ENCODE measurements at places on chromosomes 3 and 15.
A peak's percentile ranks its signal among the peaks of the same experiment; 100 is the strongest.

GRCh38 chr3:152828075-152828840, 6.7 kb upstream of the P2RY1 start:
- DNase-seq = no peak

GRCh38 chr3:27675287-27675686, 46.8 kb downstream of the EOMES start:
- no peak for DNase-seq

- no peak for DNase-seq
These were observed 62.7 kb downstream of the EOMES start for GRCh38 chr3:27659279-27660021.

- DNase-seq = no peak
These were observed 43.6 kb upstream of the ATP2B2 start for GRCh38 chr3:10548992-10549391.

GRCh38 chr3:135970506-135971116, 5.1 kb downstream of the PPP2R3A start:
- no peak for DNase-seq

DNA sequence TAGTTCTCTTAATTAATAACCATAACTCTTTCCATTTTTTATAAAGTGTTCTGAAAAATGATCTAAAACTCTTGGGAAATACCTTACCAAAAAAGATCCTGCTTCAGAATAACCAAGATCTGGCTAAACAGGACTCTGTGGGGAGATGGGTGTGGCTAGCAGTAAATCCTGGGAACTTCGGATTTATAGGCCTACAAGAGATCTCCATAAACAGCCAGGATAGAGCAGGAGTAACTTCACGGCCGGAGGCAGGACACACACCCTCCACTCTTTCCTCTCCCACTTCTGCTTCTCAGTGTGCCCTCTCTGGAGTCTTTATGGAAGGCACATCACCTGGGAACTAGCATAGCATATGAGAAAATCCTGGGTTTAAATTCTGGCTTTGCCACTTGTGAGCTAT, 309.4 kb upstream of the SOX2 start:
- no peak for DNase-seq

- no peak for DNase-seq
These were observed 16.1 kb upstream of the AGBL1 start for GRCh38 chr15:86063356-86064095.

DNA sequence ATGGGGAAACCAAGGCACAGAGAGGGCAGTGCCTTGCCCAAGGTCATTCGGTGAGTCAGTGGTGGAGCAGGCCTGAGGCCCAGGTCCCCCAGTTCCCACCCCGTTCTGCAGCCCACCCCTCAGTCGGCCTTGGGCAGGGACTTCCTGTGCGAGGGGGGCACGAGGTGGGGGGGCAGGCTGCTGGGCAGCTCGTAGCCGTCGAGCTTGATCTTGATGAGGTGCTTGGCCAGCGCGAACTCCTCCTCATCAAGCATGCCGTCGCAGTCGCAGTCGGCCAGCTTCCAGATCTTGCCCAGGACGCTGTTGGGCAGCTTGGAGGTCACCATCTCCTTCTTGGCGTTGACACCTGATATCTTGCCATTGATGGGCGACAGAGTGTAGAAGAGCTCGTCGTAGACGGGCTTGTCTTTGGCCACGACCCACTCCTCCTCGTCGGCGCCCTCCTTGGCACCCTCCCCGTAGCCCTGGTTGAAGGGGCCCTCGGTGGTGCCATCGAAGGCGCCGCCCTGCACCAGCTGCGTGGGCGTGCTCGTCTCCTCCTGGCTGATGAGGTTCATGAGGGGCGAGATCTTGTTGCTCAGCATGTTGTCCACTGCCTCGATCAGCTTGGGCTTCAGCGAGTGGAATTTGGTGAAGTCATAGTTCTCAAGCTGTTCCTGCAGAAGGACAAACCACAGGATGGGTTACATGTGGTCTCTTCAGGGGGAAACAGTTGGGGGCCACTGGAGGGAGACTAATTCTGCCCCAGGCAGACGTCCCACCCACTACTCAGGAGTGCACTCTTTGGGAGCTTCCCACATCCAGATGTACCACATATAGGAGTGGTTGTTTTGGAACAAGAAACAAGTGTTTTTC, 6.9 kb upstream of the SPTBN5 start:
- no peak for DNase-seq

GRCh38 chr3:155231792-155232191, 61.7 kb downstream of the STRIT1 start:
- DNase-seq = no peak

- DNase-seq = no peak
These were observed 8.8 kb upstream of the FBXO40 start for GRCh38 chr3:121584418-121584817.

- no peak for DNase-seq
These were observed 292.0 kb upstream of the C2CD4B start for GRCh38 chr15:62457100-62457499.

- no peak for DNase-seq
These were observed 49.1 kb downstream of the NEK11 start for GRCh38 chr3:131075632-131076328.

- DNase-seq = no peak
These were observed 64.4 kb downstream of the PHC3 start for GRCh38 chr3:170117134-170117533.

DNA sequence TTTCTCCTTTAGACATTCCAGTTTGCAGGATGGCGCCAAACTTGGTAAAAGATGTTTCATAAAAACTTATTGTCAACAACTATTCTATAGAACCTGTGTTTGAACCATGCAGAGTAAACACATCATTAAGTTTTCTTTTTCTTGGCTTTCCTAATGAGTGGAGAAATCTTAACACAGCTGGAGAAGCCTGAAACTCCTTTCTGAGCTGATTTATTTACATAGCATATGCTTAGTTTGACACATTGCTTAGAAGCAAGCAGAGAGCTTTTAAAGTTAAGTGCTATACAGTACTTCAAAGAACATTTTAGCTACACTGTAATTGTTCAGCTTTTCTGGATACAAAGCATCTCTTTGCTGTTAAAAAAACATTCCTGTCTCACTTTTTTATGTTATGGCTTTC, 61.0 kb upstream of the PAQR5 start:
- DNase-seq = no peak

- DNase-seq = no peak
These were observed 452.8 kb downstream of the FOXP1 start for GRCh38 chr3:71130471-71131374.

- no peak for DNase-seq
These were observed 24.4 kb downstream of the NAA50 start for GRCh38 chr3:113721636-113722035.

DNA sequence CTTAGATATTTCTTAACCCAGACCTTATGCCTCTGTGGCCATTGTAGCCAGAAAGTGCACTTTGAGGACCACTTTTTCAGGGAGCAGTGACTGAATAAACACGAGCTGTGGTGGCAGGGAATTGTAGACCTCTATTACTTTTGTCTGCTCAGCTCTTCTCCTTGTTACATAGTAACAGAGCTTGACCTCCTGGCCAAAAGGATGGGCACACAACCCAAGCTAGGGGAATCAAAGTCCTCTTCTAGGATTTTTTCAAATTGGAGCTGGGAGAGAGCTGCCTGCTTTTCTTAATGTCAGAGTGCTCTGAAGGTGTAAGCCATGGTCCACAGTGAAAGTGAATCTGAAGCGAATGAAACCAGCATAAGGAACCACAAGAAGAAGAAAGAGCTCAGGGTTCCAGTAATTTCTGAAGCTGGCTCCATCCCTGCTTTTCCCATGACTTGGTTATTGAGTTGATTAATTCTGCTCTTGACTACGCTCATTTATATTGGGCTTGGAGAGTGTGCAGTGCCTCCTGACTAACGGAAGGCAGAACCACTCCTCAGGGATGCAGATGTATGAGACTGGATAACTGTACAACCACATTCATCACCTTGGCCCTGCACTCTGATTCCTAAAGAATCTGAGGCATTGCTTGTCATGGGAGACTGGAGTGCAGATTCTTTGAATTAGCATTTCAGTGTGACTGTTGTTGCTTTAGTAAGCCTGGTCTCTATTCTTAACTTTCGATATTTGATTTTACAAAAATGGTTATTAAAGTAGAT, 60.9 kb downstream of the TLNRD1 start:
- DNase-seq = no peak

- DNase-seq = no peak
These were observed 545.0 kb upstream of the TBL1XR1 start for GRCh38 chr3:177742273-177742672.

DNA sequence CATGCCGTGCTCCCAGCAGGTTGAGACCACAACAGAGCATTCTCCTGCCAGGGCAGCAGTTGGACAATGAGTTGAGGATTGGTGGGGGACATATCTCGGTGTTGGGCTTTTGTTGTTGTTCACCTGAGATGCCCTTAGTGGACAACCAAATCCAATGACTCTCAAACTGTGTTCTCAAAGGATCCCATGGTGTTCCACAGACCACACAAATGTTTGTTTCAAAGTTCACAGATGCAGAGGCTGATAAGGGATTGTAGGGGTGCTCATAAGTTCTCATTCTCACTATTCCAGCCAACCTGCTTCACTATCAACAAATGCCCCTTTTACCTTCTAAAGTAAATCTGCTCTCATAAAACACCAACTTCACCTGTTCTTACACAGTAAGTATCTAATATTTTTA, 159.9 kb downstream of the OSBPL10 start:
- DNase-seq = no peak

GRCh38 chr3:70433091-70433490, 120.7 kb upstream of the MDFIC2 start:
- DNase-seq = no peak

- no peak for DNase-seq
These were observed 174.4 kb upstream of the LPP start for GRCh38 chr3:187979564-187979963.

DNA sequence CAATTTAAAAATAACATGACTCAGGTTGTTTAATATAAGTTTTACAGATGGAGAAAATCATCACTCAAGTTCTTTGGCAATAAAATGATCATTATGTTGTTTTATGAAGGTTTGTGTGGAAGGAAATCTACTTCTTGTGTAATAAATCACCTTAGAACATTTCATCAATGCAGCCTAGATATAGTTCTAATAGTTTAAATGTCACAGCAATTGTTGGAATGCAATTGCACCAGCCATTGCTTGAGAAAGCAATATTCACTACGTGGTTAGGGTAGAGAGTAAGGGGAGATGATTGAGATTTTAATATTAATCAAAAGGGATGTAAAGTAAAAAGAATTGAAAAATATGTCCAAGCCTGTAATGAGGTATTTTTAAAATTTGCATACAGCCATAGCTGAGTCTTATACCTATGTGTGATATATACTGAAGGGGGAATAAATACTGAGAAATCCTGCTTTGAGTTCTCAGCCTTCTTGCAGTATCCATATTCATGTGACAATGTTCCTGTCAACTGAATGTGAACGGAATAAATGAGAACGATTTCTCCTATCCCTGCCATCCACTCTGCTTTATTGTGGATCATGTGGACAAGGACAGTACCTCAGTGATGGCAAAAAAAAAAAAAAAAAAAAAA, 257.9 kb downstream of the OTOL1 start:
- DNase-seq = no peak

- no peak for DNase-seq
These were observed 440.6 kb downstream of the MCTP2 start for GRCh38 chr15:94671858-94672532.

DNA sequence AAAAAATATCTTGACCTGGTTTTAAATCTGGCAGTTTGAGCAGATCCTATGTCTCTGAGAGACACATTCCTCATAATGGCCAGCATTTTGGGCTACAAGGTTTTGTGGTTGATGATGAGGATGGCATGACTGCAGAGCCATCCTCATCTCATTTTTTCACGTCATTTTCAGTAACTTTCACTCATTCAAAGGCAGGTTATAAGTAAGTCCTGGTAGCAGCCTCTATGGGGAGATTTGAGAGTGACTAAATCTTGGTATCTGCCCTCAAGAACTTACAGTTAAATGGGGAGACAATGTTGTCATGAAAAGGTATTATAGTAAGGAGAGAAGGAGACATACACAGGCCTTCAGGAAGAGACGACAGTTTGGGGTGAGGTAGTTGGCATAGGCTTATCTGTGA, 14.5 kb downstream of the TIGIT start:
- DNase-seq = no peak

DNA sequence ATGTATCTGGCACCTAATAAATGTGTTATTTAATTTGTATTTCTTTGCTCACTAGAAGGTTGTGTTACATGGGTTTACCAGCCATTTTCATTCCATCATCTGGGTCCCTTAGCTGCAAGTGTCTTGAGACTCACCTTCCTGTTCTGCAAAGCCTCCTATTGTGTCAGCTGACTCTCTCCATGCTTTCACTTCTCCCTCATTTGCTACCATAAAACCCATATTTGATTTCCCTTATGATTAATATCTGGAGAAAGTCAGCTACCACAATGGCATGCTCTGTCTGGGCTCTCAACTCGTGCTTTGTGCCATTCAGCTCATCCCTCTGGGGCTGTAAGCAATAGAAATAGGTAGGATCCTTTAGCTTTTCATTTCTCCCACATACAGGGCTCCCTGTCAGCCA, 79.5 kb upstream of the EIF1B start:
- no peak for DNase-seq

DNA sequence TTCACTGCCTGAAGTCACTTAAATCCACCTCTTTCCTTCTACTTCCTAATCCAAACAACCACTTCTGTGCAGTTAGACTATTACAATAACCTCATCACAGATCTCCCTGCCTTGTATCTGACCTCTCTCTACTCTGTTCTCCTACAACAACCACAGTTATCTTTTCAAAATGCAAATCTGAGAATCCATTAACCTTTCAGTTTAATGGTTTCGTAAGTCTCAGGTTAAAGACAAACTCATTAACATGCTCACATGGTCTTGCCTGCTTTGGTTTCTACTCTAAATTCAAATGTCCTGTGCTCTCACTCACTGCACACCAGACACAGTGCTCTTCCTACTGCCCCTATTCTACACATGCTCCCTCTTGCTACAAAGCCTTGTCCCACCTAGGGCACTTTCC, 406.5 kb upstream of the THBS1 start:
- no peak for DNase-seq

DNA sequence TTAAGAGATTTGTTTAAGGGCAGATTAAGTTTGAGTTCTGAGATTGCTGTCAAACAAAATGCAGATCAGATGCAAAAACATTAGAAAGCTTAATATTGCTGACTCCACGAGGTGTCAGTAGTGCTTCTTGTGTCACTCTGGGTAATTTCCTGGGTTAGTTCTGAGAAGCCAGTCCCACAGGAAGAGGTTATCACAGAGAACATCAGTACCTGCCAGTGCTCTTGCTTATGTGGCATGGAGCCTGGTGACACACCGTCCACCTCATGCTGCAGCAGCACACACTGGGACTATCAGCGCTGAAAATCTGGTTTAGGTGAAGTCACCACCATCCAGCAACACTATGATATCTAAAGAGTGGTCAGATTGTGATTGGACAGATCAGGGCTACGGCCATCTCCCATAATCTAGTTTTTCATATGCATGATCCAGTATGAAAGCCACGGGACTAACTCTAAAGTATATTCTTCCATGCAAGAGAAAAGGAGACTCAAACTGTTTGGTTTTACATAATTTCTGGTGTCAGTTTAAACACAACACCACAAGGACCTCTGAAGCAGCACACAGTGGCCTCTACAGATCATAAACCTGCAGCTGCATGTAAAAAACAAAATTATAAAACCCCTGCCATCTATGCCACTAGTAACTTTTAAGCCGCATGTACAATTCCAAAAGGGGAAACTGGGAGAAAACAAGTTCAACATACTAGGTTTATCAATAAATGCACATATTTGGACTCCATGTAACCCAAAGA, 36.1 kb upstream of the MYO5C start:
- DNase-seq = peak; percentile 16

GRCh38 chr3:157110761-157111278, 49.1 kb downstream of the CCNL1 start:
- DNase-seq = no peak

All from stimulated activated CD4-positive, alpha-beta T cell treated with anti-CD3 and anti-CD28 coated beads, TNF-alpha, amount 100 ng/mL, for 48 hours (primary cell).